ENCODE measurements at places on chromosomes 12 and 14. TPM values are rescaled to one million over a fixed set of nuclear protein-coding genes. Genes with fewer than 3 reads are reported as not detected.

GRCh38 chr12:31804185-31804504 lies 75.3 kb upstream of the AMN1 start:
- no peak for DNase-seq

- DNase-seq: no peak
Measured at GRCh38 chr12:57822392-57823130, 4.0 kb upstream of the AVIL start.

- no peak for DNase-seq
Measured at GRCh38 chr14:75559451-75560222, 18.8 kb upstream of the FLVCR2 start.

- no peak for DNase-seq
Measured at GRCh38 chr12:19190292-19191031, 60.9 kb downstream of the PLEKHA5 start.

DNA sequence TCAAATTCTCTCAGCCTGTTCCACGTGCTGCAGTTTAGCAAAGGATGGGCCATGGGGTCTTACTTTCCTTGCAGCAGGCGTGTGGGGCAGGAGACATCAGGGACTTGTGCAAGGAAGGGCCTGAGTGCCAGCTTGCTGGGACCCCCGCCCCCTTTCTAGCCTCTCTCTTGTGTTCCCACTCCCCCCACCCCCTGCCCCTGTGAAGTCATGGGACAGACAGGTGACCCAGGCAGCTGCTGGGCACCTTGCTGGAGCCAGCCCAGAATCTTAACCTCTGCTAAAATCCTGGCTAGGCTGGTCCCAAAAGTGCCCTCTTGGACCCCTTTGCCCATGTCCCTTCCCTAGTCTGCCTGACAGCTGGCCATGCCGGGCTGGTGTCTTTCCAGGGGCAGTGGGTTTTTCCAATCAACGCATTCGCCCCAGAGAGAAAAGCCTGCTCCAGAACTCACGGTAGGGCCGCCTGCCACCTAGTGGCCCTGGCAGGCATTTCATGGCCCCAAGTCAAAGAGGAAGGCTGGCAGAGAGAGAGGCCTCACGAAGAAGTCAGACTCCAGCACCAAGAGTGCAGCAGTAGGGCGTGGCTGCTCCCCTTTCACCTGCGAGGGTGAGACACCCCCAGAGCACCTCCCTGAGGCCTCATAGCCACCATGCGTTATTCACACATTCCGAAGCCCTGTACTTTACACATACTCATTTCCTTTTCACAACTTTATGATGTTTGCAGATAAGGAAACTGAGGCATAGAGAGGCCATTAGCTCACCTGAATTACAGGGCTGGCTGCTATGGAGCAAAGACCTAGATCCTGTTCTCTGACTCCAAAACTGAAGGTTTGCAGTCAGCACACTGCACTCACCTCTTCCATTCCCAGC lies 67.4 kb downstream of the LGMN start:
- DNase-seq: peak; percentile 61

- no peak for DNase-seq
Measured at GRCh38 chr14:73661872-73662271, 17.1 kb downstream of the DNAL1 start.

GRCh38 chr14:47539031-47539461 lies 136.4 kb downstream of the MDGA2 start:
- peak; percentile 17 for DNase-seq

- no peak for DNase-seq
Measured at GRCh38 chr12:104275689-104276088, 27.9 kb upstream of the EID3 start.

DNA sequence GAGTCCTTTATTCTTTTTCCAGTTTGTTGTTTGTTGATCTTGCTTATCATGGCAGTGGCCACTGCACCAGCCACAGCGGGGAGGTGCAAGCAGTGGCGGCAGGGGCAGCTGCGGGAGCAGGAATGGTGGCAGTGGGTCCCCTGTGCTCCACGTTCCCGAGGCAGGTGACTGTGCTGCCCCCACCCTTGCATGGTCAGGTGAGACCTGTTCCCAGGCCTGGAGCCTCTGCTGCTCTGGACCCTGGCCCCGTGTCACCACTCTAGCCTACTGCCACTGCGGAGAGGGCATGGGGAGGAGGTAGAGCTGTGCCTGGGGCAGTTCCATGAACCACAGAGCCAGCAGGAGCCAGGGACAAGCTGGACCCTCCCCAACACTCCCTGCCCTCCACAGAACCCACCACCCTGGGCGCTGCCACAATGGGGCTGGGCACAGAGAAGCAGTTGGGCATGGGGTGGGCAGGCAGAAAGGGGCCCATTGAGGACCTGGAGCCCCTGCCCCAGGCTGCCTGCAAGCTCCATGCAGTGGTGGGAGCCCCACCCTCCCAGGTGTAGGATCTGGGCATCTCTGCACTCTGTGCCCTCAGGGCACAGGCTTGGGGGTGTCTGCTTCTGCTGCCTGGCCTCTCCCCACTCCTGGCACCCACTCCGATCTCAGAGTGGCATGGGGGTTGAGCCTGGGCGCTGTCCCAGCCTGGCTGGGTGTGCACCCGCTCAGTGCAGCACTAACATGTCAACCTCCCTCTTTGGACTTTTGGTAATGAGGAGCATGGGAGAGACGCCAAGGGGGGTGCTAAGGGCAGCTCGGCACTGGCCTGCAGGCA lies 23.1 kb upstream of the WDR20 start:
- no peak for DNase-seq

DNA sequence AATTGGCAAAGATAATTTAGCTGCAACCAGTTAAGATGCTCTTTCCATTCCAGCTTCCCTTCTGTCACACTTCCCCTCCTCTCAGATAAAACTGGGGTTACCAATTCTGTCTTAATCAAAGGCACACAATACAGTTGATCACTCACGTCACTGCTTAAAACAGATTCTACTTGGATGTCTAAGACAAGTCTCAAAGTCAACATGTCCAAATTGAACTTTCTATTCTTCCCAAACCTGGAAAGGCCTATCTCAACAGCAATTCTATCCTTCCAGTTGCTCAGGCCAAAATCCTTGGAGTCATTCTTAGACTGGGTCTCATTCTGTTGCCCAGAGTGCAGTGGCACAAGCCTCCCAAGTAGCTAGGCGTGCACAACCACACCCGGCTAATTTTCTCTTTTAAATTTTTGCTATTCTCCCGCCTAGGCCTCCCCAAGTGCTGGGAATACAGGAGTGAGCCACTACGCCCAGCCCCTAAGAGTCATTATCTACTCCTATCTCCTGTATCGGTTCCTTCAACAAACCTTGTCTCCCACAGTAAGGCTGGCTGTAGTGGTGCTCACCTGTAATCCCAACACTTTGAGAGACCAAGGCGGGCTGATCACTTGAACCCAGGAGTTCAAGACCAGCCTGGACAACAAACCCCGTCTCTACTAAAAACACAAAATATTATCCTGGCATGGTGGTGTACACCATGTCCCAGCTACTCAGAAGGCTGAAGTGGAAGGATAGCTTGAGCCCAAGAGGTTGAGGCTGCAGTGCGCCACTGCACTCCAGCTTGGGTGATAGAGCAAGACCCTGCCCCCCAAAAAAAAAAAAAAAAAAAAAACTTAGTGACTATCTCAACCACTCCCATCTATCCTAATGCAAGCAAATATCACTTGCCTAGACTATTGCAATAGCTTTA lies 4.7 kb downstream of the RPS29 start:
- no peak for DNase-seq

- no peak for DNase-seq
Measured at GRCh38 chr14:51327376-51327775, 87.3 kb downstream of the TMX1 start.

DNA sequence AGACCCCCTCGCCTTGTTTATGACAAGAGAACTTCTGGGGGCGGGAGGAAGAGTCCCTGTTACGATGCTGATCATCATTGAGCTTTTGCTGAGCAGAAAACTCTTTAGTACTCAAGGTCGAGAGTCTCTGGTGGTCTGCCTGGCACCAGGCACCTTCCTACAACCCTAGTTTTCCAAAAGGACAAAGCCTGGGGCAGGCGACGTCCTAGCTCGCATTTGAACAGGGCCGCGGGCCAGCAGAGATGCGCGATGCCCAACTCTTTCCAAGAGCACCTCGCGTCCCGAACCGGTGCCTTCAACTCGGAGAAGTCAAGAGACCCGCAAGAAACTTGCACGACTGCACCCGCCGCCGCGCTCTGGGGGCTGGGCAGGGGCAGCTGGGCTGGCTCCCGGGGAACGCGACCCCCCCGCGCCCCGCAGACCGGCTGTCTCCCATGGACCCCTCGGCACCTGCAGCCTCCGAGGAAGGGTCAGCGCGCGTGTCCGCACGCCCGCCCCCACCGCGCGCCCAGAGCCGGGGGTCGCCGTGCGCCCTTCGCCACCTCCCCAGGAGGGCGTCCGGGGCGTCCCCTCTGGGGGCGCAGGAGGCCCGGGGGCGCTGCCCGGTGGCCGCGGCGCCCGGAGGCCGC lies 377 bp upstream of the BCL7A start:
- DNase-seq: no peak

GRCh38 chr12:63668028-63668799 lies at the start of gene DPY19L2:
DPY19L2 (minus strand) TSS chr12:63668493; CDS start chr12:63668393, 100 bp downstream.
- no peak for DNase-seq

GRCh38 chr14:81324011-81324410 lies 76.1 kb downstream of the STON2 start:
- peak; percentile 51 for DNase-seq

DNA sequence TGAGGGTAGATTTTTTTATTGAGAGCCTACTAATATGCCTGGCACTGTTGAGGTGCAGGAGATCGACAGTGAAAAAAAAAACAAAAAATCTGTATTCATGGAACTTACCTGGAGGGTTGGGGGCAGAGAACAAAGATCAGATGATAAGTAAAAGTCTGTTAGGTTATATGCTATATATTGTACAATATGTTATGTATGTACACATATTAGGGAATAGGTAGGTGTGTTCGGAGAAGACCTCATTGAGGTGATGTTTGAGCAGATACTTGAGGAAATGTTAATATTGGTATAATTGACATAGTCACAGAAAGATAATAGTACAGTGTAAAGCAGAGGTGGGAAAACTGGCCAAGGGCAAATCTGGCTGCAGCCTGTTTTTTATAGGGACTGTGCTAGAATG lies 5.6 kb downstream of the ARF6 start:
- DNase-seq: no peak

DNA sequence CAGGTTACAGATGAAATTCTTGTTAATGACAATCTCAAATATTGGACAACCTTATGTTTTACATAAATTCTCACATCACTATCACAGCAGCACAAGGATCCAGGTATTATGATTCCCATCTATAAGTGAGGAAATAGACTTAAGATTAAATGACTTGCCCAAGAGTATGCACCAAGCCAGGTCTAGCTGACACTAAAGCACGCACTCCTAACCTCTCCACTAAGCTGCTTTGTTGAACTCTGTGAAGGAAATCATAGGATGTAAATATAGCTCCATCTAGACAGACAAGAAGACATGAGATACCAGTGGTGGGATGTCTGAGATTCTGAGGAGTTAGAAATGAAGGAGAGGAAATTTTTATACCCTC lies 87.9 kb downstream of the PHLDA1 start:
- no peak for DNase-seq

- no peak for DNase-seq
Measured at GRCh38 chr12:58252914-58253313, 311.5 kb downstream of the ATP23 start.

DNA sequence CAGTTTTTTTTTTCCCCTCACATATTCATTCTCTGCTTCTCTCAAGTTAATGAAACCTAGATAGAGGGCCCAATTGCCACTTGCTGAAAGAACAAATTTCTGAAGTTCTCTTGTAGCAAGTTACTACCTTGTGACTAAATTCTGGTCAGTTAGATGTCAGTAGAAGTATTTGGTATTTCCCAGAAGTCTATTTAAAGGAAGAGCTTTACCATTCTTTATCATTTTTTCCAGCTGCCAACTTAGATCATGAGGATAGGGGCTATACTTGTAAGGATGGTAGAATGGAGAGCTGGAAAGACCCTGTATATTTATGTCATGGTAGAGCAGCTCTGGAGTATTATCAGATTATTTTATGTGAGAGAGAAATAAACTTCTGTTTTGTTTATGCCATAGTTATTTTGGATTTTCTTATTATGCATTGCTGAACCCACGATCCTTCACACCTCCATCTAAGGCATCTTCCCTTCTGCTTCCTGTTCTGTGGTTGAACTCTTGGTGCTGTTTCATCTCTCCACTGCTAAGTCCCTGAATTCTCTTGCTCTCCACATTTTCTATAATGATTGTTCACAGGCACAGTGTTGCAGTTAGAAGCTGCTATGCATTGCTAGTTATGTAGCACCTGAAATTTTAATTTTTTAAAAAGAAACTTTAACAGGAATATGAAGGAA lies 25.9 kb downstream of the FUT8 start:
- DNase-seq: no peak

GRCh38 chr12:2054091-2055018 lies 1.6 kb downstream of the CACNA1C start:
- DNase-seq: no peak

DNA sequence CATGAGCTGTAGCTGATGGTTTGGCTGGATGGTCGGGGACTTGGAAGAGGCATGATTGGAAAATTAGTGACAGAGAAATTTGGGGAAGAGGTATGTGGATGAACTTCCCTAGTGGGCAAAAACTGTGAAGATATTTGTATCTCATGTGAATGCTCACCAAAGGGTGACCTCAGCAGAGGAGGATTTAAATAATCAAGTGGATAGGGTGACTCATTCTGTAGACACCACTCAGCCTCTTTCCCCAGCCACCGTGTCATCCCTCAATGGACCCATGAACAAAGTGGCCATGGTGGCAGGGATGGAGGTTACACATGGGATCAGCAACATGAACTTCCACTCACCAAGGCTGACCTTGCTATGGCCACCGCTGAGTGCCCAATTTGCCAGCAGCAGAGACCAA lies 60.8 kb upstream of the KRAS start:
- DNase-seq: no peak

GRCh38 chr14:61562321-61563161 lies 132.8 kb upstream of the HIF1A start:
- DNase-seq: peak; percentile 41

DNA sequence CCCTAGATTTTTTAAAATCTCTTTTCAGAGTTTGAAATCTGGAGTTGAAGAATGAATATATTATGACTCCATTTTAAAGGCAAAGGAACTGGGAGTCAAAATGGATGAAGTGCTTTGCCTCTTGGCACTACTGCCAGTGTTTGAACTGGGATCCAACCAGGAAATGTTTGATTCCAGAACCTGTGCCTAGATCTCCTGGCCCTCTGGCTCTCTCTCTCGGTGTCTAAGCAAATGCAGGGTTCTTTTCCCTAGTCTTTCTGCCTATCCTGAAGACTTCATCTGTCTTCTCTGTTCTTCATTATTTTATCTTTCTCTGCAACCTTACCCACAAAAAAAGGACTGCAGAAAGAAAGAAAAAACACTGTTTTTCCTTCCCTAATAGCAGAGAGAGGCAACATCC lies 17.0 kb downstream of the BTG1 start:
- DNase-seq: no peak

GRCh38 chr14:41972531-41972930 lies 365.9 kb downstream of the LRFN5 start:
- DNase-seq: no peak

MYF6 gene
- total RNA-seq: not detected

PCED1B gene
- total RNA-seq: 3.0 TPM

RFX4 gene
- not detected for total RNA-seq

LRTM2 gene
- not detected for total RNA-seq

C12orf50 gene
- not detected for total RNA-seq

IFNG-AS1 gene
- not detected for total RNA-seq

SPTLC2 gene
- 28.0 TPM for total RNA-seq

LRRK2 gene
- not detected for total RNA-seq

KERA gene
- not detected for total RNA-seq

FGD6 gene
- total RNA-seq: 3.7 TPM

CLEC4D gene
- not detected for total RNA-seq
